ENCODE measurements at places on chromosomes 11 and 22.

- no peak for DNase-seq
Measured at GRCh38 chr22:47011131-47011858, 248.8 kb downstream of the TBC1D22A start.

DNA sequence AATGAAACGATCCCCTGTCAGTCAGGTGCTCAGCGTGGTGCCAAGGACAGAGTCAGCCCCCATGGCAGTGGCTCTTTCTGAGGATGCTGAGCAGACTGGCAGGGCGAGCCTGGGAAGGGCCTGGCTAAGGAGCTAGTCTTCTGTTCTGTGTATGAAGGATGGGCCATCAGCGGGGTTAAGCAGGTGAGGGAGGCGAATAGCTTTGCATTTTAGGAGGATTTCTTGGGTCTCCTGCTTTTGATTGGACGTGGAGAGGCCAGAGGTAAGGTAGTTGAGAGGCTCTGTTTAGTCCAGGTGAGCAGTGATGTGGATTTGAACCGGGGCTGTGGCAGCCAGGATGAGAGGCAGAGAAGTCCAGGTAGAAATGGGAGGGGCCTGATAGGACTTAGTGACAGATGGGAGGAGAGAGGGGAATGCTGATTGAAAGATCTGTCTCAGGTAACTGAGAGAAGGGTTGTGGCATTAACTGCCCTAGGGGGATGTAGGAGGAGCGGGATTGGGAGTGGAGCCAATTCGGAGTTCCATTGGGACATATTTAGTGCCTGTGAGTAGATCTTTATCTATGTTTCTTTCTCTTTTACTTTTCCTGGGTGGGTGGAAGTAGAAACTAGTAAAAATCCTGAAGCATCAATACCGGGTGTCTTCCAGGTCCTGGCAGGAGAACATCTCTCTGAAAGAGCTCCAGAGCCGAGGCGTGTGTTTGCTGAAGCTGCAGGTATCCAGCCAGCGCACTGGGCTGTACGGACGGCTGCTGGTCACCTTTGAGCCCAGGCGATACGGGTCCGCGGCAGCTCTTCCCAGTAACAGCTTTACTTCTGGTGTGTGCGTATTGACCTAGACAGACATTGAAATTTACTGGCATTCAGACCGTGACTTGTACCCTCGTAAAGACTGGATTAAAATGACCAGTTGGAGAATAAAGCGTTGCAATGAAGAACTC, 2.0 kb downstream of the IGHMBP2 start:
- no peak for DNase-seq

- DNase-seq, result no peak
Measured at GRCh38 chr22:41574847-41575381, 14.1 kb downstream of the CSDC2 start.

- no peak for DNase-seq
Measured at GRCh38 chr11:17828311-17828751, 93.8 kb downstream of the KCNC1 start.

DNA sequence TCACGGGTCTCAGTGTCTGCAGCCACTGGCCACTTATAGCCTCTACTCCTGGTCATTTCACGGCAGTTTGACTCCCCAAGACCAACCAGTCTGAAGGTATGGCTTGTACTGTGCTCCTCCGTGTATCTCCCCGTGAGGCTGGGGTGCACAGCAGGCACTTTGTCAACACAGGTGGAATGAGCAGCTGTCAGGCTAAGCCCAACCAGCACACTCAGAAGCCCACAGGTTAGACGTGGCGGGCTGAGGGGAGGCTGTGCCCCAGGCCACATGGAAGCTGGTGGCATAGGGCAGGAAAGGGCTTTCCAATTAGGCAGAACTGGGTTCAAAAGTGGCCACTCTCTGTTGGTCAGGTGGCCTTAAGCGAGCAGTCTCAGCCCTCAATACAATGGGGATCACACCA, 7.0 kb downstream of the TP53I11 start:
- no peak for DNase-seq

GRCh38 chr11:26753723-26754504, 32.1 kb upstream of the SLC5A12 start:
- peak; percentile 40 for DNase-seq

DNA sequence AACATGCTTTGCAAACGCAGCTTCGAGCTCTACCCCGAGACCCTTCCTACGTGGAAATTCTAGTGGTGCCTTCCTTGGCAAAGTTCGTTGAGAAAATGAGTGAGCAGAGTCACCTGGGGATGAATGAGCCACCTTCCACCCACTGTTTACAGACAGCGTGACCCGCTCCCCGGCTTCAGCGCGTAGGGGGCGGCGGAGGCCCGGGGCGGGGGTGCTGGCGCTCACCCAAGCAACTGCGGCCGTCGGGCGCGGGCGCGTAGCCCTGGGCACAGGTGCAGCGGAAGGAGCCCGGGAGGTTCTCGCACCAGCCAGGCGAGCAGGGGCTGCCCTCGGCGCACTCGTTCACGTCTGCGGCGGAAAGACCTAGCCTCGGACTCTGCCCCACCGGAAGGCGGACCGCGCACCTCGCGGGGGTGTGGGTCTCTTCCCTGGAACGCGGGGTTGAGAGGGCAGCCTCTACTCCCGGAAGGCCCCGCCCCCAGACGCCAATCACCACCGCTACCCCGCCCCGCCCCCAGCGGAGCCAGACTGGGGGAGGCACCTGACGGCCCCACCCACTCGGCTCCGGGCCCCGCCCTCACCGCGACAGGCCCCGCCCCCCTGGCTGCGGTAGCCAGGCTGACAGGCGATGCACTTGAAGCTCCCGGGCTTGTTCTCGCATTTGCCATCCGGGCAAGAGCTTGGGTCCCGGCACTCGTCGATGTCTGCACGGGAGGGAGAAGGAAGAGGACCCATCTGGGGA, 11.8 kb downstream of the LTBP3 start:
- DNase-seq, result no peak

DNA sequence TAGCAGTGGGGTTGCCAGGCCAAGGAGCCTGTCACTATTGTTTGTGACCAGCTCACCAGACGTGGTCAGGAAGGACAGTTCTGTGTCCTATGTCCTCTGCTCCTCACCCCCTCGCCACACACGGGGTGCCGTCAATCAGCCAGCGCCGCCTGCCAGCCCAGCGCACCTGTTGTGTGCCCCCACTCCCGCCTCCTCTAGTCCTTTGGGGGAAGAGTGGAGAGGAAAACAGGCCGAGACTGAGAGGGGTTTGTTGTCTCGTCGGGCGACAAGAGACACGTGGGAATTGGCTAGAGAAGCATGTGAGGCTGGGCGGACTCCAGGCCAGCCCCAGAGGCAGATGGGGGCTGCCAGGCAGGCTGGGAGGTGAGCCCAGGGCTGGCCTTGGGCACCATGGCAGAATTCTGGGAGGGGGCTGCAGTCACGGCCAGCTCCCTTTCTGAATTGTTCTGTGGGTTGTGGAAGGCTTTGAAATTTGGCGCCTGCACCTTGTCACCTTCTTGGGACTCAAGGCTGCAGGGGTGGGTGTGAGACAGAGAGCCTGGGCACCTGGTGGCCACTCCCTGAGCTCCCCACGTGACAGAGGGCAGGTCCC, 3.1 kb upstream of the KCNQ1OT1 start:
- no peak for DNase-seq

DNA sequence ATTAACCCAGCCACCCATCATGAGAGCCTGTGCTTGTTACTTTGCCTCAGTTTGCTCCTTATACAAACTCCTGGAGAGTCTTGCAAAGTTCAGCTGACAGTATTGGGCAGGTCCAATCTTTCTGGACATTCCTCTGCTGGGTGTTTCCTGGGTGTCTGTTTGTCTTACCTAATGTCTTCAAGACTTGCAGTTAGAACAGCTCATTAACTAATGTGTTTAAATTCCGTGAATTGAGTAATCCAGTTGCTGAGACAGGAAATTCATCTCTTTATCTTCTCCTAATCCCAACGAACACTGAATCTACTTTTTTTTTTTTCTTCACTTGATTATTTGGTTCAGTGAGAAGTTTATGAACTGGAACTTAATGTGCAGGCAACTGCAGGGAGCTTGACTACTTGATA, 20.6 kb downstream of the BCO2 start:
- no peak for DNase-seq

DNA sequence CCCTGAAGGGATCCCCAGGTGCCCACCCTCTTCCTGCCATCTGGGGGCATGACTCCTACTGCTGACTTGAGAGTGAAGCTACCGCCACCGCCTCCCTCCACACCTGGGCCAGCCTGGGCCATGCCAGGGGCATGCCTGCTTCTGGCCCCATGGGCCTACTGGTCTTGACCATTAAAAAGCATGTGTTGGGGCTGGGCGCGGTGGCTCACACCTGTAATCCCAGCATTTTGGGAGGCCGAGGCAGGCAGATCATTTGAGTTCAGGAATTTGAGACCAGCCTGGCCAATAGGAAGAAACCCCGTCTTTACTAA, 37.7 kb upstream of the CCDC188 start:
- no peak for DNase-seq

- no peak for DNase-seq
Measured at GRCh38 chr22:37051391-37052385, at the start of gene KCTD17. Gene KCTD17 (plus strand): TSS chr22:37051742. CDS start chr22:37051761, 19 bp downstream.

GRCh38 chr11:7901319-7901854, 29.7 kb downstream of the OR10A6 start:
- no peak for DNase-seq

DNA sequence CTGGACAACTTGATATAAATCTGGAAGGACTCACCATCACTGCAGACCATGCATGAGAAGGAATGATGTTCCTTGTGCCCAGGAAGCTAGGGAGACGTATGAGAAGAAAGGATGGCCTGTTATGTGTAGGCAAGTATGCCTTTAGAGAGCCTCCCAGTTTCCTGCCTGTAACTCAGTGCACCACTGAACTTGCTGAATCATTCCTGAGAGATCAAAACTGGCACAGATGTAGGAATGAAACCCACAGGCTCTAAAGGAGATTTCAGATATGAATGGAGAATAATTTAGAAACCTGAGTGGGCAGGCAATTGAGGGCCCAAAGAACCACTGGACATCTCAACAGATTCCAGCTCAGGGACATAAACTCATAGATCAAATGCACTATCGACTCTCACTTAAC, 38.4 kb upstream of the PRSS23 start:
- no peak for DNase-seq

DNA sequence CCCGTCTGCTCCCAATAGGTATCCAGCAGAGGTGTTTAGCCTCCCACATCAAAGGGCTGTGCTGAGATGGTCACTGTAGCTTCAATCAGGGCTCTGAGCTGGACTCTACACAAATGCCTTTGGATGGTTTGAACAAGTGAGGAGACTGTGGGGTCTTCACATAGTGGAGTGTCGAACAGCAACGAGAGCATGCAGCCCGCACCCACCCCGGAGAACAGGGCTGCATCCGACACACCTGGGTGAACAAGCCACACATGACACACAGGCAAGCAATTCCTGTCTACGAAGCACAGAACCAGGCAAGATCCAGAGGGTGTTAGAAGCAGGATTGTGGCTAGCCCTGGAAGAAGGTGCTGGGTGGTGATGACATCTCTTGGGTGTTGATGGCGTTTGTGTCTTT, 58.0 kb upstream of the FGF3 start:
- DNase-seq, result no peak

DNA sequence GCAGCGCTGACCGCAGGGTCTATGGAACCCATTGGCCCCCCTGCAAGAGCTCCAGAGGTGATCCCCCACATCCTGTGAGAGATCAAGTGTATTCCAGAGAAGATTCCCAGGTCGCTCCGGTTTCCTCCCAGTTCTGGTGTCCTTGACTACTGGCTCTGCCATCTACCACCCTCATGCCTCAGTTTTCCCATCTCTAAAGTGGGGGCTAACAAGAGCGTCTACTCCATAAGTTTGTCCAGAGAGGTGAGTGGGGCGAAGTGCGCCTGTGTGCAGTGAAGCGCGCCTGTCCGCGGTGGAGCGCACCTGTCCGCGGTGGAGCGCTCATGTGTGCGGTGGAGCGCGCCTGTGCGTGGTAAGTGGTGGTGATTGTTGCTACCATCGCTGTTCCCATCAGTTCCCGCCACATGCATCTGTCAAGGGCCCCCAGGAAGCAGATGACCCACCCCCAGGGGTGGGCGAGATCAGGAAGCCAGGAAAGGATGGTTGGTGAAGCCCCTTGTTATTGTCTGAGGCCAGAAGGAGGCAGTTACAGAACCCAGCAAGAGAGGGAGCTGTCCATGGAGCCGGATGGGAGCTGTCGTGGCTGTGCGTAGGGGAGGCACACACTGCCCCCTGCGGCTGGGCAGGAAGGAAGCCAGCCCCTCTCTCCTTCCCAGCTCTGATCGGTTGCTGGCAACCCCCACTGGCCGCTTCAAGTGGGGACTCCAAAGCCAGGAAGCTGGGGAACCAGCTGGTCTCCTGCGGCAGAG, 73.2 kb upstream of the FGF3 start:
- no peak for DNase-seq

DNA sequence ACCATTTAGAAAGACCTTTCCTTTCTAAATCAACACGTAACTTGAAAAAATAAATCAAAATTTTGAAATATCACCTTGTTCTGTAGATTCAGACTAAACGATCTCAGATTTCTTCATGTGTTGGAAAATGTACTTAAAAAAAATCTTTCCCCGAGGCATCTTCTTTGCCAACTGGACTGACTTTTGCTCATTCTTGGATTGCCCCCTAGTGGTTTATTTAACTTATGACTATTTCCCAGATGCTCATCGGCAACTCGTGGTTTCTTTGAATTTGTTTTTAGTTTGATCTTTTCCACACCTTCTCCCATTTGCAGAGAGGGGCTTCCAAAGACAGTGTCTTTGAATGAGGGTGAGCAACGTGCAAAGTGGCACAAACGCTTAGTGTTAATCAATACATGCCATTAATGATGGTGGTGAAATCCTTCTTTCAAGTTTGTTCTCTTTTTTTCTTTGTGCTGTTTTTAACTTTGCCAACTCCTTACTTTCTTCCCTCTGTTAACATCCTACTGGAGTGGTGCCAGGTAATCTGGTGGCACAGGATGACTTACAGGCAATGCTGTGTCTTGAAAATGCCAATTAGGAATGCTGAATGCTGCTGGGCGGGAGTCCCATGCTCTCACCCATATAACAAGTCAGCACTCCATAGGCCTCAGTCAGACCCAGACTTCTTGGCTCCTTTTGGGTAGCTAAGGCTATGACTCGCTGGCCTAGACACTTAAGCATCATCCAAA, 18.3 kb downstream of the PRSS23 start:
- peak; percentile 78 for DNase-seq

GRCh38 chr11:73991471-73992006, 8.9 kb upstream of the UCP2 start:
- no peak for DNase-seq

DNA sequence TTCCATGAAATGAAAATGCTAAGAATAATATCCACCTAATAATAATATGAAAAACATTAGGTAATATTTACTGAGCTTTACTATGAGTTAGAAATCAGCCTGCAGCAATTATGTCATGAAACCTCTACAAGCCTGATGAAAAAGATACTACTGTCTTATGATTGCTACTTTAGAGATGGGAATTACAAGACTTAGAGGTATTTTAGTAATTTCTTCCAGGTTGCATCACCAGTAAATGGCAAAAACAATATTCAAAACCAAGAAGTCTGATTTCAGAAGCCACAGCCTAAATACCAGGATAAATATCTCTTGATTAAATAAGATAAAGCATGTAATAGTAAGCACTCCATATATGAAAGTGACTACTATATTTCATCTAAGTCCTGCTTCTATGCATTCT, 13.8 kb downstream of the OR5B21 start:
- no peak for DNase-seq

DNA sequence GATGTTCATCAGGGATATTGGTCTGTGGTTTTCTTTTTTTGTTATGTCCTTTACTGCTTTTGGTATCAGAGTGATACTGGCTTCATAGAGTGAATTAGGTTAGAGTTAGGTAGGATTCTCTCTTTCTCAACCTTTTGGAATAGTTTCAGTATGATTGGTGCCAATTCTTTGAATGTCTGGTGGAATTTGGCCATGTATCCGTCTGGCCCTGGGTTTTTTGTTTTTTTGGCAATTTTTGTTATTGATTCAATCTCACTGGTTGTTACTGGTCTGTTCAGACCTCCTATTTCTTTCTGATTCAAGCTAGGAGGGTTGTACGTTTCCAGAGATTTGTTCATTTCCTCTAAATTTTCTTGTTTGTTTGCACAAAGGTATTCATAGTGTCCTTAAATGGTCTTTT, 54.4 kb downstream of the ATXN10 start:
- DNase-seq, result no peak

Data from SK-N-MC (cell line).